GM13976 (cell line): ENCODE measurements at places on chromosomes 12 and 14.

DNA sequence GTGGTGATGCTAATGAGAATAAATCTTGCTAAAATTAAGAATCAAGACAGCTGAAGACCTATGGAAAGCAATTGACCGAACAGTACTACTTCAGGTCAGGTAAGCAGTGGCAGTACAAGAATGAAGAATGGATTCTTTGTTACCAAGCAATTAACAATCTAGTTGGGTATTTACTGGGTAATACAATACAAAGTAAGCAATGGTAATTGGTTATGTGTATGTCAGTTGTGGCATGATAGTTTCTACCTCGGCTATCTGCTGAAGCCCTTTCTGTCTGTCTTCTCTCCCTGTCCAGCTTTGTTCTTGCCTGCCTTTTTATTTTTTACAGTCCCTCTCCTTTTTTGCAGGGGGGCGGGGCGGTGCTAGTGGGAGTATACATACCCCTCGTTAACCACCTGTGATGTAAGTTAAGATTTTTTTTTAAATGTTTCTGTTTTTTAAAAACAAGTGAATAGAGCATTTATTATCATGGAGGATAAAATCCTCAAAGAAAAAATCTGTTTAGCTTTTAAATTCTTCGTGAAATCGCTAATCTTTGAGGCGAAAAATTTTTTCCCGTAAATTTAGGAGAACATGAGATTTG is 75.9 kb downstream of the RCOR1 start:
- DNase-seq = no peak

DNA sequence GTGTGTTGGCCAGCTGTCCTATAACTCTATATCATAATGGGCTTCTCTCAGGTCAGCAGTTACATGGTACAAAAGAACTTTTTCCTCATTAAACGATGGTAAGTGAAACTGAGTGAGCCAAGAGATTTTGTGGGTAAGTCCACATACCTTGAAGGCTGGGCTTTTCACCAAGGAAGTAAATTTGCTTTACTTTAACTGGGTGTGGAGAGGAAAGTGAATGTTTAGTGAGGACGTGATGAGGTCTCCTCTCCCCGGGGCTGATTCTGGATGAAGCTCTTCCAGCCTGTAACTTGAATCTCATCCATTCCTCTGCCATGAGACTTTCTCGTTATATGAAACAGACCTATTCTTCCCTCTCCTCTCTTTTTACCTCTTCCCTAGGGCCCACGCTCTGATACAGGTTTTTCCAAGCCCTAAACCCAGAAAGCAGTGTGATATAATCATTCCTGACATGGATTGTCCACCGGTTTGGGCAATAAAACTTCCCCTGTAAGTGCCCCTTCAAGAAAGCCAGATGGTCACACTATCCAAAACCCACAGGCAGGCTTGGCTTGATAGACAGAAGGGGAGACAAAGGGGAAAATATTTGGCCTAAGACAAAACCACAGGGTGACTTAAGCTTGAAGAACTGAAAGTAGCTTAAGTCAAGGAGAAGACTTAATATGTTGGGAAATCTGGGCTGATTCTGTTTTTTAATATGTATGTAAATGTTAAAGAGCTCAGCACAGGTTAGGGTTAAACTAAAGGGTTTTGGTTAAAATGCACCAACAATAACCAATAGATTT is 50.3 kb downstream of the CIT start:
- DNase-seq = no peak

- DNase-seq = no peak
Observed at GRCh38 chr12:78248321-78248720, 417.6 kb downstream of the NAV3 start.

- DNase-seq = peak; percentile 16
Observed at GRCh38 chr14:37232907-37233481, 35.3 kb downstream of the MIPOL1 start.

- DNase-seq = no peak
Observed at GRCh38 chr12:69630191-69630590, 19.5 kb upstream of the LRRC10 start.

DNA sequence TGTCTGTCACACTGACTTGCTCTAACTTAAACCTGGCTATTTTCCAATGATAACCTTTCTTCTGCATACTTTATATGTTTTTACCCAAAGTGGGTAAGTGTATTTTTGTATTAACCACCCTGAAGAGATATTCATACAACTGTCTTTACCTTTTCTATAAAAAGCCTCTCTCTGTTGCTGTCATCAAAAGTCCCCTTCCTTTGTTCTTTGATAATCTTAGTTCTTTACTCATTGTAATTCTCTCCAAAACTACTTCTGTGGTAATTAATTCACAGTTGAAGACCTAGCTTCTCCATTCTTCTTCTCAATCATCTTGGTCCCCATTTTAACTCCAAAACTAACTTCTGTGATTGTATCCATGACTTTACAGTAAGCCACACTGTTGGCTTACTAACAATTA is 479.7 kb upstream of the MGAT4C start:
- no peak for DNase-seq
